ENCODE measurements at places on chromosomes 6 and 20.
A peak's percentile ranks its signal among the peaks of the same experiment; 100 is the strongest.

DNA sequence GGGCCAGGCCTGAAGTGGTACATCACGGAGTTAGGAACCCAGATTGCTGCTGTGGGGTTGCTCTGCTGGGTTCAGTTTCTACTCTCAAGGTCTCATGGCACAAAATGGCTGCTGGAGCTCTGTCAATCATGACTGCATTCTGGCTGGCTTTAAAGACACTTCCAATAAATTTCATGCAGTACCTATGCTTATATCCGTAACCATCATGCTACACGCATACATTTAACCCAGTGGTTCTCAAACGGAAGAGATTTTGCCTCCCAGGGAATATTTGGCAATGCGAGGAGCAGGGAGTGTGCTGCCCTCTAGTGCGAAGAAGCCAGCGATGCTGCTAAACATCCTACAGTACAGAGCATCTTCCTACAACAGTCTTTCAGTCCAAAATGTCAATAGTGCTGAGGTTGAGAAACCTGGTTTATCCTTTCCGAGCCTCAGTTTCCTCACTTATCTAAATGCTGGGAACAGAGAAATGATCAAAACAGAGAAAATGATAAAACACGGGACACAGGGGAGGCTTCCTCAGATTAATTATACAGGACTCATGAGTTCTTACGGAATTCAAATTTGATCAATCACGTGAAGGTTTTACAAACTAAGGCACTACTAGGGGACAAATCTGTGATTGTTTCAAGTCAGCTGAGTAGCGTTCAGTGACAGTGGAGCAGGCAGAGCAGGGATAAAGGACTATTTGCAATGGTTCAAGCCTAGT, 9.6 kb upstream of the SLC2A10 start:
- peaks cover 7% of the 10 kb centered on the region for H3K4me1 ChIP-seq
- no peak overlapping the region for H3K4me3 ChIP-seq
- H3K36me3 ChIP-seq, result no peaks in the 10 kb centered on the region
- peaks cover 47% of the 10 kb centered on the region for H3K27me3 ChIP-seq
- H3K27ac ChIP-seq, result no peak overlapping the region
- no peak for DNase-seq

- no peak for DNase-seq
- peaks cover 87% of the 10 kb centered on the region for H3K4me1 ChIP-seq
- peaks cover 61% of the 10 kb centered on the region for H3K36me3 ChIP-seq
- peak overlapping the region; percentile 70 for H3K4me3 ChIP-seq
- H3K27me3 ChIP-seq, result no peaks in the 10 kb centered on the region
Measured at GRCh38 chr20:58658760-58659159, 7.7 kb downstream of the STX16 start.

DNA sequence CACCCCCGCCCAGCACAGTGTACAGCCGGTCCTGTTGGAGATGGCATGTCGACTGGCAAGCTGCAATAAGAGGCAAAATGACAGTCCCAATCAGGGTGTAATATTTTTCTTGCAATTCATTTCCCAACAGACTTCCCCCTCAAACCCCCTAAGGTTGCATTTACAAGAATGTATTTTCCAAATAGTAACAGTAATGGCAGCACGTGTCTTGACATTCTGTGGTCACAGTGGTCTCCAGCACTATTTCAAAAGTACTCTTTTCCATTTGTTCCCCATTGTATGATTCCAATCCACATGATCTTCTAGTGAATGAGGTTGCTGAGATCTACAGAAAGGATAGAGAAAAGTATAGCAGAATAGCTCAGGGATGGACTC, 97.8 kb upstream of the CARMIL1 start:
- H3K36me3 ChIP-seq, result no peaks in the 10 kb centered on the region
- peaks cover 10% of the 10 kb centered on the region for H3K27me3 ChIP-seq
- DNase-seq, result no peak
- H3K4me1 ChIP-seq, result peaks cover 12% of the 10 kb centered on the region

DNA sequence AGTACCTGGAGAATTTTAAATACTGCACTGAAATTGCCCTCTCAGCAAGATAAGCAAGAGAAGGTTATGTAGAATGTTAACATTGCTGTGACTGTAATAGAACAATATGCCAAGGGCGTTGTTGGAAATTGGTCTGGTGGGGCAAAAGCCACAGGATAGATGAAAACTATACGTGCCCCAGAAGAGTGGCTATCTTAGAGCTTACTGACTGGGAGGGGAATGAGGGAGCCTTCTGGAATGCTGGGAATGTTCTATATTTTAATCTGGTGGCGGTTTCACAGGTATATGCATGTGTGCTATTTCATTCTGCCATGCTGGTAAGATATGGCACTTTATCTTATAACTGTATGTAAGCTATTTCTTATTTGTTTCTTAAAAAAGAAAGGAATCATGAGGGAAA, 35.2 kb upstream of the YWHAB start:
- H3K36me3 ChIP-seq, result peaks cover 3% of the 10 kb centered on the region
- H3K4me3 ChIP-seq, result no peak overlapping the region
- H3K27me3 ChIP-seq, result peaks cover 11% of the 10 kb centered on the region
- H3K4me1 ChIP-seq, result no peaks in the 10 kb centered on the region
- H3K27ac ChIP-seq, result no peak overlapping the region
- DNase-seq, result no peak

DNA sequence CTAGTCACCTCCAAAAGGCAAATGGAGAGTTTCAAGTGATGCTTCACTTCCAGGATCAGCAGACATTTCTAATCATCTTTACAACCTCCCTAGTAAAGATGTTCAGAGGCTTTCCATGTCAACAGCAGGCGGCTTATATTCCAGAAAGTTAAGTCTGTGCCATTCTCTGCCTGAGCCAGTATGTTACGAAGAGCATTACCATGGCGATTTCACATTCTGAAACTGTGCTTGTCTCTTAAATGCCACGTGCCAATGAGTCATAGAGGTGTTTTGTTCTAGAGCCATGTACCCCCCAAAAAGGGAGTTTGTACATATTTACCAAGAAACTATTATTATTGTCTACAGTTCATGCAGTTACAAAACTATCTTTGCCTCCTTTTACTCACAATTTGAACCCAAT, 319.5 kb downstream of the FOXA2 start:
- no peaks in the 10 kb centered on the region for H3K36me3 ChIP-seq
- H3K27ac ChIP-seq, result no peak overlapping the region
- no peak overlapping the region for H3K4me3 ChIP-seq
- H3K4me1 ChIP-seq, result no peaks in the 10 kb centered on the region

GRCh38 chr6:36852481-36853147, 13.4 kb upstream of the CPNE5 start:
- H3K4me3 ChIP-seq, result no peak overlapping the region
- no peaks in the 10 kb centered on the region for H3K4me1 ChIP-seq
- DNase-seq, result no peak
- peaks cover 50% of the 10 kb centered on the region for H3K36me3 ChIP-seq
- no peak overlapping the region for H3K27ac ChIP-seq

GRCh38 chr6:56838965-56839364, 115.9 kb upstream of the BEND6 start:
- peaks cover 34% of the 10 kb centered on the region for H3K27me3 ChIP-seq
- no peaks in the 10 kb centered on the region for H3K36me3 ChIP-seq
- DNase-seq, result no peak

GRCh38 chr6:145023116-145023726, 712.1 kb downstream of the EPM2A start:
- H3K4me1 ChIP-seq, result no peaks in the 10 kb centered on the region
- peaks cover 7% of the 10 kb centered on the region for H3K27me3 ChIP-seq
- DNase-seq, result no peak
